Stimulated activated naive CD8-positive, alpha-beta T cell treated with anti-CD3 and anti-CD28 coated beads, Interleukin-15, amount 100 ng/mL, for 72 hours (primary cell): ENCODE measurements at places on chromosomes 1 and 21.
A peak's percentile ranks its signal among the peaks of the same experiment; 100 is the strongest.

DNA sequence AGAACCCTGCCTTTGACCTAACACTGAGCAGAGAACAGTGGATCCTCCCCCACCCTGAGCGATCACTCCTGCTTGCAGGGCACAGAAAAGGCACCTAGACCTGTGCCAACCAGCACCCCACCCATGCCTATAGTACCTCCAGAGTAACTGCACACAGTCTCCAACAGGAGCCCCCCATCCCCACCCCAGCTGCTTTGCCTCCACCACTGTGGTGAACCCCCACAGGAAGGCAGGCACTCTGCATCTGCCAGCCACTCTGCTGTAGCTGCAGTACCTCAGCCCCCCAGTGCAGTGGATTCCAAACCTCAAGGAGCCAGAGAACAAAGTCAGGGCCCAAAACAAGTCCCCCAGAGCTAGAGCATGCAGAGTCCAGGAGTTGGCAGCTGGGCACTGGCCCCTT, 10.7 kb downstream of the SPATC1L start:
- DNase-seq: no peak

DNA sequence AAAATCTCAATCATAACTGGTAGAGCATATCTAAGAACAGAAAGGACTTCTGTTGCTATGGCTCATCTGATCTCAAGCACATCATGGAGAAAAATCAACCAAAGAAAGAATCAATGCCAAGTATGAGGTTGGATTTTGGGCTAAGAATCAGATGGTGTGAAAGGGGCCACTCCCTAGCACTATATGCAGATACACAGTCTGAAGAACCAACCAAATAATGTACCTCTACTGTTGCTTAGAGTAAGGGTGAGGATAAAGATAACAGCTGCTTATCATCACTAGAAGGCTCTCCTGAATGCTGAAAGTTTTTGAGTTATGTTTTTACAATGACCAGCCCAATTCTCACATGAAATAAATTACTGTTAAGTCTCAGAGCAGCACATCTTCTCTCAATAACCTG, 35.6 kb downstream of the ST7L start:
- no peak for DNase-seq

DNA sequence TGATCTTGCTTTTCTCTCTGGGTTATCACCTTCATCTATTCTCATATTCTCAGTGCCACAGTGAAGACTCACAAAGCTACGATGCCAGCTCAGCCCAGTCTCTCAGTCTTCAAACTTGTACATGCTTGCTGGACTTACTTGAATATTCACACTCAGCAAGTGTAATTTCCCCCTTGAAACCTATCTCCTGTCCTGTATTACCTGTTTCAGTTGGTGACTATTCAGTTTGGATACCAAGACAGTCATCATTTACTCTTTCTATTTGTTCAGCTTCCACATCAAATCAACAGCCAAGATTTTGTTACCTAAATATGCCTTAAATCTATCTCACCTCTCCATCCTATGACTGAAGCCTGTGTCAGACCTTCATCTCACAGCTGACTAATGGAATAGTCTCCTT, 209.7 kb downstream of the LRRC7 start:
- DNase-seq: no peak

DNA sequence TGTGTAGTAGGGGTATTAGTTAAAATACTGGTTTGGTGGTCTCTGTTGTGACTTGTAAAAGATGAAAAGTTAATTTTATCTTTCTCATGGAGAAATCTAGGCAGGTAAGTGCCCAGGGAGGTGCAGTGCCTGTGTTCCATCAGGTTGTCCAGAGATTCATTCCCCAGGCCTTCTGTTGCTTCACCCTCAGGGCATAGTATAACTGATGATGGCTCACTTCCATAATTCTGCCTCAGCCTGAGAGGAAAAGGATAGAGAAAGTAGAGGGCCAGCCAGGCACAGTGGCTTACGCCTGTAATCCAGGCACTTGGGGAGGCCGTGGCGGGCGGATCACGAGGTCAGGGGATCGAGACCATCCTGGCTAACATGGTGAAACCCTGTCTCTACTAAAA, 153.9 kb downstream of the FMN2 start:
- DNase-seq: no peak

DNA sequence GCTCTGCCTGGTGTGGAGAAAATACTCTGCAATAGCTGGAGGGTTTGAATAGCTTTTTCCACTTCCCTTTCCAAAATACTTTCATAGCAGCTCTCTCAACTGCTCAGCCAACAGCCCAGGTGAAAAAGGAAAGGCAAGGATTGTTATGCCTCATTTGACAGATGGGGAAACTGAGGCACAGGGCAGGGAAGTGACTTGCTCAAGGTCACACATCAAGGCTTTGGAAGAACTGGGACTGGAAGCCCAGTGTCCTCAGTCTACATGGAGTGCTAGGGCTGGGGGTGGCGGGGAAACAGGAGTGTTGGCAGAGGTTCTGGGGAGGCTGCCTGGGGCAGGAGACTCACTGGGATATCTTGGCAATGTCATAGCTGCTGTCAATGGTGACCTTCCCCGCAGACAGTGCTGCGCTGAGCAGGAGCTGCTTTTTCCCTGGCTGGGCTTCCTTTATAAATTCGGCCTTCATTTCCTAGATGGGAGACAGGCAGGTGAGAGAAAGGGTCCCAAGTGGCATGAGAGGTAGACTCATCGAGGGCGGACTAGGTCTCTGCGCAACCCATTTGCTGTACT, 4.0 kb downstream of the CHI3L1 start:
- DNase-seq: no peak

DNA sequence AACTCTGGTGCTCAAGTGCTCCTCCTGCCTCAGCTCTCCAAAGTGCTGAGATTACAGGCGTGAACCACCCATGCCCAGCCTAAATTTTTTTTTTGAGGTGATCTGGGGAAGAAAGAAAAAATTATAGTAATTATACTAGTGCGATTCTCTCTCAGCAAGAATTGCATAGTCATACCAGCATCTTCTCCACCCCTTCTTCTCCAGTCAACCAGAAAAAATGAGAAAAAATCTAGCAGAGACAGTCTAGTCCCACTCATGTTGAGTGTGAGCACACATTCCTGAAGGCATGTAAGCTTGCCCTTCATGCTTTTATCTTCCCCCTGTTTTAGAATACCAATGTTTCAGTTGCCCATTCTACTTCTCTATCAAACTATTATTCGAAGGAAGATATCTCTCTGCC, 207.6 kb downstream of the S1PR1 start:
- no peak for DNase-seq

GRCh38 chr1:3993619-3994375, 93.7 kb upstream of the C1orf174 start:
- no peak for DNase-seq

GRCh38 chr21:42414928-42415769, 11.4 kb downstream of the UBASH3A start:
- DNase-seq: peak; percentile 94

- no peak for DNase-seq
Measured at GRCh38 chr1:84539972-84540371, 33.6 kb upstream of the GNG5 start.

DNA sequence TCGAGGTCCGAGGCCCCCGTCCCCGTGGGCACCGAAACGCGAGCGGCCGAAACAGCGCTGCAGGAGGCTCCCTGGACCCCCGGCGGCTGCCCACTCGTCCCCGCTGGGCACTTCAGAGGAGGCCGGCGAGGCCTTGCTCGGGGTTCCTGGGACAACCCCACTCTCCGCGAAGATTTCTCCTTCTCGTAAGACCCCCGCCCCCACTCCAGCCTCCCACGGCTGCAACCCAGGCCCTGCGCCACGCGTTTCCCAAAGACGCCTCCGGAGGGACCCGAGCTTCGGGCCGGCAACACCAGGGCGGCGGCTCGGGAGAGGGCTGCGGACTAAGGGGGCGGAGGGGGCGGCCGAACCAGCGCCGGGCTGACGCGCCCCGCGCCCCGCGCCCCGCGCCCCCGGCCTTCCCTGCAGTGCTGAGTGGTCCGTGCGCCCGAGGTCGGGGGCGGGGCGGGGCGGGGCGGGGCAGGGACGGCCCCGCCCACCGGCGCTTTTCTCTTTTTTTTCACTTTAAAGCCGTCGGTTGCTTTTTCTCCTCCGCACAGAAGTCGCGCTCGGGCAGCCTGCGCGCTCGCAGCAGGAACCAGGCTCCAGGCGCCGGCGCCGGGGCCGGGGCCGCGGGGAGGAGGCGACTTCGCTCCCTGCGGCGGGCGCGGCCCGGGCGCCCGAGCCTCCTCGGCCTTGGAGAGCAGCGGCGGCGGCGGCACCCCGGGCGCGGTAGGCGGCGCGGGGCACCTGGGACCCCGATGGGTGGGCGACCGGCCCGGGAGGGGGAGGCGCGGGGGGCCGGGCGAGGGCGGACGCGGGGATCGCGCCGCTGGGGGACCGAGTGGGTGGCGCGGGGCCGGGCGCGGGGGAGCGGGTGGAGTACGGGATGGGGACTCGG, at the start of gene SPSB1:
TSS of gene SPSB1 (plus strand) at position 534 of the 880 bp plus-strand sequence. CDS start 62,998 bp downstream, outside the sequence.
- DNase-seq: peak; percentile 47

DNA sequence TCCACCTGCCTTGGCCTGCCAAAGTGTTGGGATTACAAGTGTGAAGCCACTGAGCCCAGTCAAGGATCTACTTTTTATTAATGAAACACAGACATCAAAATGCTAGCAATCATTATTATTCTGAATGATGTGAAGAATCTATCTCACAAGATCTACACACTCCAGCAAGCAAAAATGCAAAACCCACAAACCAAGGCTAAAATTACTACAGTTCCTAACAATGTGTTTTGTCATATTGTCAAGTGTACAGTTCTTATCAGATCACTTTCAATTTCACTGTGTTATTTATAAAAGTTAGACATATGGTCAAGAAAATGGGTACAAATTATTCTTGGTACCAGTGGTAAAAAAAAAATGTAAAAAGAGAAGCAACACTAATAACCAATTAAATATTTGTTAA, 61.3 kb upstream of the SDC3 start:
- DNase-seq: no peak

- no peak for DNase-seq
Measured at GRCh38 chr21:36922861-36923260, 43.6 kb downstream of the HLCS start.

DNA sequence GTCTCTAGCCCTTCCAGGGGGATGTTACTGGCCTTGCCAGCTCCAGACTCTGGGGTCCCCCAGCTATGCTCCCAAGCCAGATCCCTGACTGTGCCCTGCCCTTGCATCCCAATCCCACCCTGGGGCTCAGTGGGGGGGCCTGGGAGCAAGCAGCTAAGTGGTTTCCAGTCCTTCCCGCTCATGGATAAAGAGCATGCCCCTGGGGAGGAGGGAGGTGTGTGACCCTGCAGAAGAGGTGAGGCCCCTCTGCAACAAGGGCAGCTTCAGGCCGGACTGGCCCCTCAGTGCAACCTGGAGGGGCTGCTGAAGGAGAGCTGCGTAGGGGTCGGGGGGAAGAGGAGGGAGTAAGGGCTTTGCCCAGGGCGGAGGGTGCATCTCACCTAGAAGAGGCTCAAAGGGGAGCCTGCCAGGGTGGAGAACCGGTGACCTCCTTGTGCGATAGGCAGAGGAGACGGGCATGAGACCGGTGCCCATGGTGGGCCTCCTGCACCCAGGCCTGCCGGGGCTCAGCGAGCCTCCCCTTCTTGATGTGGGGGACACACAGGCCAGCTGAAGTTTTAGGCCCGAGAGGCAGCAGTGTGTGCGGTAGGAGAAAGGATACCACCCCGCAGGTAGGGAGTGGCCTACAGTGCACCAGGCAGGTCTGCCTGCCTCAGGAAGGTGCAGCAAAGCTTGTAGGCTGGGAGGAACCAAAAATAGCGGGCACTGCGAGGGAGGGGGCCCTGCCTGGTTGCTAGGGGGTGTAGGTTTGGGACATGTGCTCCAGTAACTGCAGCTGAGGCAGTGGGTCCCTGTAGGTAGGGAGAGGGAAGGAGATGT, 3.1 kb downstream of the OBSCN start:
- DNase-seq: no peak

- DNase-seq: no peak
Measured at GRCh38 chr1:174114106-174114505, 45.2 kb upstream of the RABGAP1L start.

- no peak for DNase-seq
Measured at GRCh38 chr1:233606813-233607212, 7.1 kb upstream of the KCNK1 start.

GRCh38 chr1:212607206-212607912, 1.2 kb upstream of the ATF3 start:
- peak; percentile 62 for DNase-seq

DNA sequence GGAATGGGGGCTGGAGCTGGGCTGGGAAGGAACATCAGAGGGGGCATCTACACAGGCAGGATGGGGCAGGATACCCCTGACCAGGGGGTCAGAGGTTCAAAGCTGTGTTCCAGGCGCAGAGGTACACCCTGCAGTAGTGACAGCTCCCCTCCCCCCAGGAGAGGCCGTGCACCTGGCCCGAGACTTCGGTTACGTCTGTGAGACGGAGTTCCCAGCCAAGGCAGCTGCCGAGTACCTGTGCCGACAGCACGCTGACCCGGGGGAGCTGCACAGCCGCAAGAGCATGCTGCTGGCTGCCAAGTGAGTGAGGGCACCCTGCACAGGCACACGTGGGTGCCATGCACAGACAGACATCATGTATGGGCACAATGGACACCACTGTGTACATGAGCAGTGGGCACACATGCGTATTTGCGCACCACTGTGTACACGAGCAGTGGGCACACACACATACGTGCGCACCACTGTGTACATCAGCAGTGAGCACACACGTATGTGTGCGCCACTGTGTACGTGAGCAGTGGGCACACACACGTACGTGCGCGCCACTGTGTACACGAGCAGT, 17.4 kb downstream of the TFAP2E start:
- no peak for DNase-seq

- no peak for DNase-seq
Measured at GRCh38 chr1:97929874-97930851, 9.3 kb upstream of the DPYD start.

DNA sequence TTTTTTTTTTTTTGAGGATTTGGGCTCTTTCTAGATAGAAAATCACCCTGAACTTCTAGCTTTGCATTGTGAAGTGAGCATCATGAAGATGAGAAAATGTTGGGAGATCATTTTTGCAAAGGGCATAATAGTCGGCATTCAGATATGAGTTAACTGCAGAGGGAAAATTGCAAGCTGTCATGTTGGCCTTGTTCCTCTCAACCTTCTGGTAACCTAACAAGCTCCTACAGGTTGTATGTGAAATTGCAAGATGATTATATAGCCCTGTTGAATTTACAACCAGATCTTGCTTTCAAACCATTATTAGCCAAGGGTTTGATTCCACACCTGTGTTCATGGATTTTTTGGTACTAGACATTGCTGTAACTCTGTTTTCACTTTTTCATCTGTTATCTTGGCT, 2.2 kb downstream of the ELOA start:
- no peak for DNase-seq

DNA sequence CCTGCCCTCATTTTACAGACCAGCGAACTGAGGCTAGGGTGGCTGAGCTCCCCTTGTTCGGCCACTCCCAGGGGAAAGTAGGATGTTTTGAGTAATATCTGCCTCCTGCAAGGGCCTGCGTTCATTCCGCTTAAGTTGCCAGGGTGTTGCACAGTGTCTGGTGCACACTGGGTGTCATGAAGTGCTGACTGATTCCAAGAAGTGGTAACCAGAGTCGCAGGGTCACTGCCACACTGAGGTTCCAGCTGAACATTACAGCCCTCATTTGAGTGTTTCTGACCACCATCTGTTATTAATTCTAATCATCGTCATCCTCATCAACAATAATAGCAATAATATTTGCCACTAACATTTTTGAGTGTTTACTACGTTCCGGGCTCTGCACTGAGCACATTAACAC, 250.6 kb downstream of the KAZN start:
- no peak for DNase-seq

GRCh38 chr1:160748878-160749269, 9.8 kb downstream of the SLAMF7 start:
- DNase-seq: no peak
